Femur (tissue), 1 donor: ENCODE measurements at places on chromosomes 5 and 9.

DNA sequence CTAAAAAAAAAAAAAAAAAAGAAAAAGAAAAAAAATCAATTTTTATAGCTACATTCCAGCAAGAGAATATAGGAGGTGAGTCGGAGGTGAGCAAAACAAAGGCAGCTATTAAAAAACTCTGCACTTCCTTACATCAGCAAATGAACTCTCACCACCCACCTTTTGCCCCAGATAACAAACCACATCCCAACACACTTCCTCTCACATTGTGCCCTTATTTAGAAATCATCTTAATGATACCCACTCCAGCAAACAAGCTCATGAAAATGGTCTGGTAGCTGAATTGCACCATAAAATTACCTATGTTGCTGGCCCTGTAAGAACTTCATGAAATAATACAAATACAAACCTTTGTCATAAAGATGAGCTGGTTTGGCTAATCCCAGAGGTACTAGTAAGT, 82.9 kb downstream of the CEMIP2 start:
- DNase-seq: no peak

GRCh38 chr9:134390947-134391318, 64.7 kb downstream of the RXRA start:
- no peak for DNase-seq

DNA sequence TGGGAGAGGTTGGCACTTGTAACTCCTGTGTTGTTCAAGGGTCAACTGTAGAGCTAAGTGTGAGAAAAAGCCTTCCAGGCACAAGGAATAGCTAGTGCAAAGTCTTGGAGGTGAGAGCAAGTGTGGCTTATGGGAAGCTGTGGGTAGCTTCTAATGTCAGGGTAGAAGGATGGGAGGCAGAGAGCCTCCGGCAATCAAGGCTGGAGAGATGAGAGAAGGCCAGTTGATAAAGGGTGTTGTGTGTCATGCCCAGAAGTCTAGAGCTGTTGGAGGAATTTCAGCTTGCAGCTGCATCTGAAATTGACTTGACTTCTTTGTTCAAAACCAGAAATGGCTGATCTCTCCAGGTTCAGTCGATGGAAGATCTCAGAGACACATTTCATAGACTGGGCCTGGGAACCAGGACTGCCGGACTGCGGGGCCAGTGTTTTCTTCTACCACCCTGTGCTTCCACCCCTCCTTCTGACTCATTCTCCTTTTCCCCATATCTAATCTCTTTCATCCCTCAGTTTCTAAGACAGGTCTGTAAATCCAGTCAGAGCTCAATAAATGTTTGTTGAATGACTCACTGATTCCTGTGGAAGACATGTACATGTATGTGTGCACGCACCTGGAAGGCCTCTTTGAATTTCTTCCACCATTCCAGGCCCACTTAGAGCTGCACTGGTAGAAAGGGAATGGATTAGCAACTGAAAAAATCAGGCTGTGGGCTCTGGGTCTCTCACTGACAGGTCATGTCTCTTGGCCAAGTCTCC, 67.8 kb upstream of the KLF4 start:
- no peak for DNase-seq

DNA sequence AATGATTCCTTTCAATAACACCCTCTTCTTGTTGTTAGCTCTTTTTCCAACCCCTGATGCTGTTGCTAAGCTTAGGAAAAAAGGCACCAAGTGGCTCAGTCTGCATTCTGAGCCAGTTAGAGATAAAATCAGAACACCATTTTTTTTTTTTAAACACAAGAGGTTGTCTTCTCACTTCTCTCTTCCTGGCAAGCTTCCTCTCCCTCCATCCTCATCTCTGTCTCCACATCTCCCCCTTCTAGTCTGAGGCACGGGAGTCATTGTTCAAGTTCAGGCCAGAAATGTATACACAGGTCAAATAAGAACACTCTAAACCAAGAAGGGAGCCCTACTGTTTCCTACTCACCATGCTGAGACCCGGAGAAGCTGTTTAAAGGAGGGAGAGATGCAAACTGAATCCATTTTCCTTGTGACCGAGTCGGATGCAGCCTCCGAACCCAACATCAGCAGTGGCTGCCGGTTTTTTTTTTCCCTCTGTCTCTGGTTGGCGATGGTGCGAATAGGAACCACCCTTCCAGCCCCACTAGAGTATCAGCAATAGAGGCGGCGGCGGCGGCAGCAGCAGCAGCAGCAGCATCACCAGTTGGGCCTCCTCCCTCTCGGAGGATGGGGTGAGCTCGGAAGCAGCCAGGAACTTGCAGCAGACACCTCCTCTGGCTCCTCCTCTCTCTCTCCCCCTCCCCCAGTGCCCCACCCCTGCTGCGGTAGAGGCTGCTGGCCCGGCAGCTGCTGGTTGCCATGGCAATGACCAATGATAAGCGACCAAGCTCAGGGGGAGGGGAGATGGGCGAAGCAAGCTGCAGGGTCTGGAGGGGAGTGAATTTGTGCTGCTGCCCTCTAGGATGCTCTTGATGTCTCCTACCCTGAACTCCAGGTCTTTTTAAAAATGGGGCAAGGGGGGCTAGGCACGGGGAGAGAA, at the start of gene JAKMIP2:
Gene JAKMIP2 (minus strand): TSS at position 619 of the 919 bp plus-strand sequence. CDS start 110,922 bp downstream, outside the sequence.
- DNase-seq: peak; percentile 96

- peak; percentile 45 for DNase-seq
Observed at GRCh38 chr5:17832949-17833745, 198.9 kb downstream of the TAF11L14 start.

- DNase-seq: no peak
Observed at GRCh38 chr5:32153723-32154122, 20.4 kb downstream of the GOLPH3 start.

GRCh38 chr5:155783246-155783645, 543.7 kb upstream of the SGCD start:
- DNase-seq: no peak

- DNase-seq: peak; percentile 70
Observed at GRCh38 chr9:116156621-116157314, 3.2 kb downstream of the PAPPA start.

GRCh38 chr9:76808636-76809035, 44.4 kb downstream of the PCA3 start:
- DNase-seq: no peak

DNA sequence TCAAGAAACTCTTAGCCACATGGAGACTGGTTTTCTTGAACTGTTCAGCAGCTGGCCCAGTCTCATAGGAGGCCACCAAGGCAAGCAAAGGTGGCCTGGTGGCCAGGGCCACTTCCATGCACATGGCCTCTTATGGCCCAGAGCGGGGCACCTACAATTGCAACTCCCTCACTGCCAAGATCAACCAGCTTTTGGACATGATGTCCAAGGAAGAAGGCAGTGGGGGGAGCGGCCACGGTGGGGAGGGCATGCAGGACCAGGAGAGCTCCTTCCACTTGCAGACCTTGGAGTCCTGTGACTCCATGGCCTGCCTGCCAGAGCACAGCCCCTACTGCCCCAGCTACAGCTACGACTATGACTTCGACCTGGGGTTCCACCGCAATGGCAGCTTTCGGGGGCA, 398.9 kb upstream of the PTPRD start:
- no peak for DNase-seq

- DNase-seq: no peak
Observed at GRCh38 chr5:142143878-142144277, 35.3 kb downstream of the NDFIP1 start.

DNA sequence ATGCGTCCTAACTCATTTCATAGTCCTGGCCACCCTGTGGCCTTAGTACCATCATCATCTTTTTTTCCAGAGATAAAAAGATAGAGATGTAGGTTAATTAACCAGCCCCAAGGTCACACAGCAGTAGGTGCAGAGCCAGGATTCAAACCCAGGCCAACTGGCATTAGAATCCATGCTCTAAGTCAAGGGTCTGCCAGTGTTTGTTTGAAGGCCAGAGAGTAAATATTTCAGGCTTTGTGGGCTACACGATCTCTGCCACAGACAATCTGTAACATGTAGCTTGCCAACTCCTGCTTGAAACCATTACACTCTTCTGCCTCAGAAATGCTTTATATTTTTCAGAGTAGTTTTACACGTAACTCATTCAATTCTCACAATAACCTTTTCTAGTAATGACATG, 119.6 kb downstream of the EFNA5 start:
- DNase-seq: no peak

GRCh38 chr9:84323858-84324257, 16.7 kb downstream of the SLC28A3 start:
- no peak for DNase-seq

GRCh38 chr9:119961774-119962424, 592.7 kb upstream of the BRINP1 start:
- peak; percentile 37 for DNase-seq

DNA sequence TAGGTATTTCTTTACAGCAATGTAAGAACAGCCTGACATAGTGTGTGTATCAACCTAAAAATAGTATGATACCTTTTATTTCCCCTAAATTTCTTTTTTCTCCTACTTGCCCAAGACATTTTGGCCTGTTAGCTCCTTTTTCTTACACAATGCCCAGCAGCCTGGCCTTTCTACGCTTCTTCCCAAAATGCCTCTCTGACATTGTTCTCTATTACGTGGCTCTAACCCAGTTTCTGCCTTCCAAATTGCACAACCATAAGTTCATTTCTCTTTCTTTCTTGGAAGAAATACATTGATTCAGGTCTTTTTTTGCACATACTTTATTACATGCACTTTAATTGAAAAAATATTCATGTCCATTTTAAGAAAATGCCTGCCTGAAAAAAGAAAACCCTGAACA, 408.2 kb downstream of the PRR16 start:
- DNase-seq: no peak

GRCh38 chr5:107539726-107540330, 130.9 kb downstream of the EFNA5 start:
- DNase-seq: no peak

GRCh38 chr5:140317859-140318258, 15.0 kb upstream of the PFDN1 start:
- DNase-seq: no peak
